ENCODE measurements at places on chromosomes 12 and 14.

DNA sequence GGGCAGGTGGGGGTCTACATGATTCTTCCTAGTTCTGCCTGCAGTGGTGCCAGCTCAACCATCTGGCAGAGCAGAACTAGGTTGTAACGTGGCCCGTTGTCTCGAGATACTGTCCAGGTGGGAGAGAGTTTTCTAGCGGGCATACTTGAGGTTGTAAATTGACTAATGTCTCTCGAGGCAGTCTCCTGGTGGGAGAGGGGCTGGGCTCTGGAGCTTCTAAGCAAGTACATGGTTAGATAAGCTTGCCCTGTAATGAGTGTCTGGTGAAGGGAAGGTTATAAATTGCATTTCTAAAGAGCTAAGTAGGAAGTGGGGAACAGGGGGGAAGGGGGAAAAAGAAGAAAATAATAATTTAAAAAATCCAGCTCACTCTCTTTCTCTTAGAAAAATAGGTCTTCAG is 18.1 kb downstream of the BDKRB1 start:
- no peak for DNase-seq

- peak; percentile 8 for DNase-seq
Observed at GRCh38 chr14:58272588-58273372, 25.6 kb upstream of the ARID4A start.

GRCh38 chr14:100401792-100402191 is 78.7 kb downstream of the SLC25A47 start:
- DNase-seq = no peak

DNA sequence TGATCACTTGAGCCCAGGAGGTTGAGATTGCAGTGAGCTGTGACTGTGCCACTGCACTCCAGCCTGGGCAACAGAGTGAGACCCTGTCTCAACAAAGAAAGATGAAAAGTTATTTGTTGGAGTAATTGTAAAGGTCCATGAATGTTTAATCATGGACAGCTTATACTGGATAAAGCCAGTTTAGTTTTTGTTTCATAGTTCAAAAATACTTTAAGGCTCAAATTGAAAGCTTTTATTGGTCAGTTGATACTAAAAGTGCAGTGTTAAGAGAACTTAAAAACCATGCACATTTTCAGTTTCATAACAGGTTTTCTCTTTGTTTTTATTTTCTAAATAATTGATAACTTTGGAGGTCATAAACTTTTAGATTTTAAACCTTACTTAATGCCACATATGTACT is 108.4 kb downstream of the MON2 start:
- DNase-seq = no peak

DNA sequence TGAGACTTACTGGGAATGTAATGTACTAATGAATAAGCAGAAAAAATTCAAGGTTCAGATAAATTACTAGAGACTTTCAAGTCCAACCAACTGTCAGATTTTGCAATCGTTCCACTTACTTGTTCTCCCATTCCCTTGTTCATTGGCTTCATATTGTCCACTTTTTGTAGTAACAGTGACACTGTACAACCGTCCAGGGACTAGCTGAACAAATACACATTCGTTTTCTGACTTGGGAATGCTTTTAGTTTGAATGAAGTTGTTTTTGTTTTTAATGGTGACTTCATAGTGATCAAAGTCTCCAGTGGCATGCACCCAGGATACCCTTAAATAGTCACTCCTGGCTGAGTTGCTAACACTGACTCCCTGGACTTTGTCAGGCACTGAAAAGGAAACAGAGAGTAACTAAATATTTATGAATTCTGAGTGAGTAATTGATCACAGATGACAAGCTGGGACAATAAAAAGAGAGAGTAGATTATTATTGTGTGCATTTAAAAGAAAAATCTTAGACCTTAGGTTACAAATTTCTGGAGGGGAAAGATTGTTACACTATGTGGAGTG is 65.4 kb downstream of the PTPRB start:
- DNase-seq = no peak

GRCh38 chr14:71595441-71595840 is 336.8 kb upstream of the RGS6 start:
- DNase-seq = no peak

DNA sequence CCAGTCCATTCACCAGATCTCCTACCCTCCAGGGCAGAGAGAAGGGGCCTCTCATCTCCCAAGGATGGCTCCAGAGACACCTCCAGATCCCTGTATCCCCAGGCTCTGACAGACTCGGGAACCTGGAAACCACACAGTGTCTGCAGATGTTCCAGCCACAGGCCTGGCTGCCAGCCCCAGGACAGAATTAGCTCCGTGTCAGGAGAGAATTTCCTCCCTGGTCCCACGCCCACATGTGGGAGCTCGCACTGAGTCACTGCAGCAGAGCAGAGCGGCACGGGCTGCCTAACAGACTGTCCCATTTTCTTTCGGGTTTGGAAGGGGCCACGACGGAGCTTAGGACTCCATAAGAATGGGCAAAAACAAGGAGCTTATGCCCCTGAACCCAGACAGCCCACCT is 33.6 kb downstream of the CMKLR1 start:
- DNase-seq = peak; percentile 93

DNA sequence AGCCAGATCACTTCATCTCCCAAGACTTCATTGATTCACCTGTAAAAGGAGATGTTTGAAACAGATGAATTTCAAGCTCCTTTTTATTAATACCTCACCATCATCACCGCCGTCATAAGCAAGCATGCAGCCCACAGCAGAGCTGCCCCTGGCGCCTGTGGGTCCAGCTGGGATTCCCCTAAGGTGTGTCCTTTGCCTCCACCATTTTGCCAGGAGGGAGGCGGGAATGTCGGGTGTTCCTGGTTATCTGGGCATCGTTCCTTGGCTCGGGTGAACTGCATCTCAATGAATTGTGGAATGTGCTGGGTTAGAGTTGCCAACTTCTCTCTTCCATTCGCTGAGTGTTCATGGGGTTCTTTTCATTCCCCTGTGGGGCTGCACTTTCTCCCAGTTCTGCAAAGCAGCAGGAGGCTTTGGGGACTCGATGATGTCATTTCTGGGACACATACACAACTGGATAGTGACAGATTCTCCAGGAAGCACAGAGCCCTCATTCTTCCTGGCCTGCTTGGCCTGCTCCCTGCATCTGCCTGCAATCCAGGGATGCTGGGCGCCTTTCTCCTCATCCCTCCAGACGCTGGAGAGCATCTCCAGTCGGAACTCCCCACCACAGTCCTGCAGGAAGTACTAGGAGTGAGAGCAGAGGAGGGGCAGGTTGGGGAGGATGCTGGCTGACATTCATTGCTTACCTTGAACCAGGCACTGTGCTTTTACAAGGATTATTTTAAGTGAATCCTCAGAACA is 10.1 kb downstream of the CCND2 start:
- no peak for DNase-seq

- DNase-seq = no peak
Observed at GRCh38 chr14:77458249-77458950, 507 bp downstream of the AHSA1 start.

- no peak for DNase-seq
Observed at GRCh38 chr12:106025129-106025528, 113.6 kb downstream of the NUAK1 start.

- no peak for DNase-seq
Observed at GRCh38 chr12:100859063-100859627, 64.6 kb downstream of the ANO4 start.

GRCh38 chr12:92070864-92071445 is 74.7 kb downstream of the BTG1 start:
- peak; percentile 79 for DNase-seq

DNA sequence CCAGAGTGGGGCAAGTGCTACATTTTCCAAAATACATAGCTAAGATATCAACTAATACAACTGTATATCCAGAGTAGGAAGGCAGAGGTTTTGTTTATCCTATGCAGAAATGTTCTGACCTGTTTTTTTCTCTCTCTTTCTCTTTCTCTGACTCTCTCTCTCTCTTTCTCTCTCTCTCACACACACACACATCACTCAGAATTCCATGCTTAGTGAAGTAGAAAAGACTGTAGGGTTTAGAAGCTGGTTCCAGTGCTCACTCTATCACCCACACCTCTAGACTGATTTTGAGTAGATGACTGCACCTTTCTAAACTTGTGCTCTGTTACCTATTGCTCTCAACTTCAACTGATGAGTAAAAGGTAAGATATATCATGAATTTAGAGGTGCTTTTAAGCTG is 356.7 kb downstream of the LRIG3 start:
- DNase-seq = no peak

- DNase-seq = no peak
Observed at GRCh38 chr12:26732005-26732908, 100.7 kb downstream of the ITPR2 start.

- peak; percentile 50 for DNase-seq
Observed at GRCh38 chr12:105221583-105222283, 14.2 kb downstream of the APPL2 start.

GRCh38 chr12:30138483-30138882 is 354.7 kb upstream of the TMTC1 start:
- no peak for DNase-seq

DNA sequence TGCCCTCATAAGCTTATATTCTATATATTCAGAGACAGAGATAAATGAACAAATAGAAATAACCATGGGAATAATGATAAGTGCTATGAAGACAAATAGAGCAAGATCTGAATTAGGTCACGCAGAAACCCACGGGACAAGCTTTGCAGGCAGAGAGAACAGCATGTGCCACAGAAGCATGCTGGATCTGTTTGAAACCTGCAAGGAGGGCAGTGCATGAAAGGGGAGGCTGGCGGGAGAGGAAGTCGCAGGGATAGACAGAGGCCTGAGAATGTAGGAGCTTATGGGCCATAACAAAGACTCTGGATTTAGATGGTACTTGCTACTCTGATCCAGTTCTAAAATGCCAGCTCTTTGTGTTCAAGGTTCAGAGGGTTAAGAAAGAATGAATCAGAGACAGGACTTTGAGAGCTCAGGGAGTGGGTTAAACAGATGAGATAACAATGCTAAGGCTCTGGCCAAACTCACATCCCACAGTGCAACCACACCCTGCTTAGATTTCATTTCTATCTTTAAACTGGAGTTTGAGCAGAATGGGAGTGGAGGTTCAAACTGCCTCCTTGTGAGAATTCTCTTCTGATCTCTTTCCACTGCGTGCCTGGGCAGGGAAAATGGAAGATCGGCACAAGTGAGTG is 49.2 kb upstream of the PPP1R12A start:
- peak; percentile 9 for DNase-seq

- DNase-seq = no peak
Observed at GRCh38 chr12:63942464-63943241, 98.2 kb downstream of the SRGAP1 start.

DNA sequence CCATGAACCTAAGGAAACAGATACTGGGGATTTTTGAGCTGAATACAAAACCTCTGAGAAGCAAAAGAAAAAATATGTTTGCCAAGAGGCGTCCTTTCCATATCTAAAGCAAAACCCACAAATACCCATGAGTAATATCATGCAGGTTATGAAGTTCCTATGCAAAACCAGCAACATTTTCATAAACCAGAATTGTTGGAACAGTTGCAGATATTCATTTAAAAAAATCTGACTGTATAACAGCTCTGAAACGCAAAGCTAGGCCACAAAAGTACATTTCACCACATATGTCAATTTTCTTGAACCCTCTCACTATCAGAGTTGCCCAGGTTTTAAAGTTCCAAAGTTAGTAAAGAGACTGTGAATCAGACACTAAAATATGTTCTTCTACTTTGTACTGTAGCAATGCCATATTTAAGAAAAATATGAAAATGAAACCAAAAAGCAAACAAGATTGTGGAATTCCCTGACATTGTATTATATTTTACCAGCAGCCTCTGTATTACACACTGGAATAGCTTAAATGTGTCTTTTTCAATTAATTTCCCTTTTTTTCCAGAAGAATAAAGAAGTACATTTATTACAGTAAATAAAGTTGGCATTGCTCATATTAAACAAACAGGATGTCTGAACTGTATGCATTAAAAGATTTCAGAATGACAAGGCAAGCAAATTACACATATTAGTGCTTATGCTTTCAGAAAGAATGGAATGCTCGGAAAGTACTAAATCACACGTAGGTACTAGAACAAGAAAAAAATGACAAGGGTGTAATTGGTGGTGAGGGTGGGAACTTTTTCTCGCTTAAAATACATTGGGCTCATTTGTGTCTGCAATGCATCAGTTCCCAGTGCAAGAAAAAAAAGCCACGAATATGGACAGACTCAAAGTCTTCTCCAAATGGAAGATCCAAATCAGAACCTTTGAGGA is 33.6 kb upstream of the HIF1A start:
- DNase-seq = peak; percentile 43

DNA sequence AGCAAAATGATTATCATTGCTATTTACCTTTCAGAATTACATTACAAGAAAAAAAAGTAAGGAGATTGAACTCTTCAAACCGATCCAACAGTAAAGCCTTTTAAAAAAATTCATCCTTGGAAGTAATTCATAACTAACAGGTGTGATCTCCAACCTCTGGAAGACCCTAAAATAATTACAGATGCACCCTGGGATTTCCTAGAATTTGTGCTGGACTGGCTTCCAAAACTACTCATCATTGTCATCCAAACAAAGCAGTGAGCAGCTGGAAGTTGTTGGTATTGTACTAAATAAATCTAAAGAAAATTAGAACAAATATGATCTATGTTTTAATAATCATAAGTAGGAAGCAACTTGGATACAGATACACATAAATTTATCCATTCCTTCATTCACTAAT is 1.9 kb upstream of the YBX3 start:
- no peak for DNase-seq

DNA sequence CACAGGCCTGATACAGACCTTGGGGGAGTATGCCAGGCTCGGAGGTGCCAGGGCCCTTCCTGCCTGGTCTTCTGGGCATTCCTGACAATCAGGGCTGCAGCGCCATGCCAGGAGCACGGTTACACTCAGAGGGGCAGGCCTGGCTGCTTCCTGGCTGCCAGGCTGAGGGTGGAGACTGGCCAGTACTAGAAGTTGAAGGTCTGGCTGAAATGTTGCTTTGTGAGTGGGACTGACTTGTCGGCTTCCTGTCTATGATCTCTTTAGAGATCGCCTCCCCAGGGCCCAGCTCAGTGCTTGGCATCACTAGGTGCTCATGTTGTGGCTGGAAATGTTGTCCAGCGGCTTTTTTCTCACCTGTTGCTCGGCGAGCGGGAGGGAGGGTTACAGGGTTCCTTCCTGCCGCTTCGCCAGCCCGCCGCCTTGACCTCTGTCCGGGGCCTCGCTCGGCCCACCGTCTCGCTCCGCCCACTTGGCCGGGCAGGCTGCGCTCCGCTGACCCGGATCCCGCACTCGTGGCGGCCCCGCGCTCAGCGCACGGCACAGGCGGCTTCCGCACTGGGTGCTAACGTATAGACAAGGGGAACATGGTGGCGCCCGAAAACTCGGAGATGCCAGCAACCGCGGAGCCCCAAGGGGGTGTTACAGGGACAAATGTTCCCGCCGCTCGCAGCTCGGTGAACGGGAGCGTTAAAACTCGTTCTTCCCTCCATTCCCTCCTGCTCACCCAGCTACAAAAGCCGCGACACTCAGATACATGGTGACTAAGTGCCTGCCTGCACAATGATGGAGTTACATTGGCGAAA is 32.6 kb downstream of the PAPLN start:
- no peak for DNase-seq

DNA sequence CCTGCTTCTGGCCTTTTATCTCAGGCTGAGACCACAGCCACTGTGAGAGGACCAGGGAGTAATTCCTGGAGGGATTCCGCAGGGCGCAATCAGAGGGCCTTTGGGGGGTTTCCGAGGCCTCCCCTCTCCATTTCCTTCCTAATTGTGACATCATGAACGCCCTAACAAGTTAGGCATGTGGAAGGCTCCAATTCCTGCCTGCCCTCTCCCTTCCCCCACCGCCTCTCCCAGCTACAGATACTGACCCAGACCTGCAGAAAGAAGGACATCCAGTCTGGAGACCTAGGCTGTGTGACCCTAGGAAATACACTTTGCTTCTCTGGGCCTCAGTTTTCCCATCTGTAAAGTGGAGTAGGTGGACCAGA is 637.9 kb downstream of the MED13L start:
- DNase-seq = no peak

- peak; percentile 95 for DNase-seq
Observed at GRCh38 chr12:16350682-16351081, 3.2 kb downstream of the MGST1 start.

Data from fibroblast of gingiva (primary cell).